T-helper 9 cell (primary cell): ENCODE measurements at places on chromosomes 7 and 10.

DNA sequence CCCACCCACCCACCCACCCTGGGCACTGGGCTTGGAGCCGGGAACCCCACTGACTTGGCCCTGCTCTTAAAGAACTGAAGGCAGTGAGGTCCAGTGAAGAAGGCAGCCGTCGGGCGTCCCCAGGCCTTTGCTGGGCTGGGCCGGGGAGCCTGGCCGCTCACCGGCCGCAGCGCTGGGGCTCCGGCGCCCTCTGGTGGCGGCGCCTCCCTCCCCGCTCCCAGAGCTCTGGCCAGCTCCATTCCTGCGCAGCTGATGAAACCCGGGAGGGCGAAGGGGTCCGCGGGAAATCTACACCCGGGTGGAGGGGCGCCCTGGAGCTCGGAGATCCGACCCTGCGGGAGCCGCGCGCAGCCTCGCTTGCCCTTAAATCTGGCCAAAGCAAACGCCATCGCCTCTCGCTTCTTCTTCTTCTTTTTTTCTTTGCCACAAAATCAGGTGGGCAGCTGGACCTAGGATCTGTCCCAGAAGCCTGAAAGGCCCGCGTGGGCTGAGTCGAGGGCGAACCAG is 1.7 kb upstream of the CXCL12 start:
- DNase-seq = peak; percentile 20

DNA sequence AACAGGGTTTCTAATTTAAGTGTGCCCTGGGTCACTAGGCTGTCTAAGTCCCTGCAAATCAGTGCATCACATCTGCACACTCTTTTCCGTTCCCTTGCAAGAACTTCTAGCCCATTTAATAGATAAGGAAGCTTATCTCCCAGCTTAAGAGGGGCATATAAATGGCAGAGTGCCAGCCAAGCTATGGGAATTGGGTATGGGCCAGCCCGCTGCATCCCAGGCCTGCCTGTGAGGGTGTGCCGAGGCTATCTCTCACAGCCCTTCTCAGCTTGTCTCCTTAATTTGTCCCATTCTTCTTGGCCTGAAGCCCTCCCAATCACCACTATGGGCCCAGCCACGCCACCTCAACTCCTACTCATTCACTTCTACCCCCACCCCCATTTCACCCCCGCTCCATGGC is 14.7 kb downstream of the AQP1 start:
- no peak for DNase-seq

GRCh38 chr7:141511316-141511675 is 39.9 kb upstream of the AGK start:
- no peak for DNase-seq

- DNase-seq = no peak
Observed at GRCh38 chr7:80825499-80825898, 93.4 kb downstream of the SEMA3C start.

GRCh38 chr7:129896568-129897382 is 56.0 kb downstream of the UBE2H start:
- DNase-seq = no peak

- no peak for DNase-seq
Observed at GRCh38 chr7:44309271-44310091, 15.9 kb downstream of the CAMK2B start.

- peak; percentile 20 for DNase-seq
Observed at GRCh38 chr10:7192831-7193361, 217.9 kb downstream of the SFMBT2 start.

- no peak for DNase-seq
Observed at GRCh38 chr7:97024209-97025129, at the start of gene DLX5. DLX5 (minus strand) TSS chr7:97024831; CDS start chr7:97024623, 208 bp downstream.

- DNase-seq = no peak
Observed at GRCh38 chr7:473870-474604, 45.6 kb downstream of the PDGFA start.

GRCh38 chr7:81053623-81054022 is 134.8 kb upstream of the SEMA3C start:
- DNase-seq = no peak

- peak; percentile 84 for DNase-seq
Observed at GRCh38 chr7:100691676-100692577, 2.1 kb downstream of the GIGYF1 start.

DNA sequence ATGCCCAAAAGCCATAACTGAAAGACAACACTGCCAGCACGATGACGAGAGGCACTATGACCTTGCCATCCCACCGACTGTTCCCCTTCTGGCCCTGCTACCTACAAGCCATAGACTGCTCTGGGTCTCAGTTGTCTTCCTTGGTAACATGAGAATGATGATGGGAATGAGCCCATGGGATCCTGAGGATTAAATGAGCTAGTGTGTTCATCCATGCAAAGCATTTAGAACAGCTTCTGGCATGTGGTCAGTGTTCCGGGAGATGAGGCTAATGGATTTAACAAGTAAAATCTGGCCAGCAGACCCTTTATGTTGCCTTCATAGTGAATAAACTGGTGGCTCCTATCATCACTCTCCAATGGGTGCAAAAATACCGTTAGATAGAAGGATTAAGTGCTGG is 62.4 kb upstream of the WDR11 start:
- no peak for DNase-seq

- DNase-seq = no peak
Observed at GRCh38 chr7:159118623-159119022, 26.0 kb downstream of the VIPR2 start.

DNA sequence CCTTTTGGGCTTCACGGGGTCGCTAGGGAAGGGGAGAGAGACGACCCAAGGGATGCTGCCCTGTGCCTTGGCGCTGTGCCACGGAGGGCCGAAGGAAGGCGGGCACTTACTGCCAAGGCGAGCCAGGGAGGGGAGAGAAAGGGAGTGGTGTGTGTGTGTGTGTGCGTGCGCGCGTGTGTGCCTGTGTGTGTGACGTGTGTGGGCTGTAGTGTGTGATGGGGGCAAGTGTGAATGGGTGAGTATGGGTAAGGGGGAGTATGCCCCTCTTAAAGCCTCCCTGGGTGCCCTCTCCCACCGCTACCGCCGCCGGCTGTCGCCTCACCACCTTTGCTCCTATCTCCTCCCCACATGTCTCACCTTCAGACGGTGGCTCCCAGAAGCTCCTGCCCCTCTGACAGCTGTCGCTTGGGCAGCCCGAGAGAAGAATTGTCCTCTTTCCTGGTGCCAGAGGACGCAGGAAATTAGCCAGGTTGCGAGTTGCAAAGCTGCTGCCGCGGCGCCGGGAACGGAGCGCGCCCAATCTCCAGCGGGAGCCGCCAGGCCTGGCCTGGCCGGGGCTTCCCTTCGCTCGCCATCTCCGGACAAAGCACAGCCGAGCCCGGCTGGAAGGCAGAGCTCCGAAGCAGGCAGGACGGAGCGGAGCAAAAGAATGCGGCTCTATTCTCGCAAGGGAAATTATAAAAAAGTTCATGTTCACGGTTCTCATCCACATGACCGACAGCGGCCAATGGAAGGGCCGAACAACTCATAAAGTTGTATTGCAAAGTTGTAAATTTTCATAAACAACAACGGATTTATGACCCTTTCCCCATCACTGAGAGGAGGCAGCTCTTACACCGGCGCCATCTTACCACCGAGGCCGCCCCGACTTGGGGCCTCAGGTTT is at the start of gene HOXA3:
HOXA3 (minus strand) TSS at position 653 of the 885 bp plus-strand sequence. CDS start 41,943 bp downstream, outside the sequence.
- no peak for DNase-seq

- DNase-seq = no peak
Observed at GRCh38 chr7:4124556-4125477, 557.3 kb upstream of the FOXK1 start.

GRCh38 chr7:26332698-26333097 is 41.0 kb downstream of the SNX10 start:
- DNase-seq = no peak
